ENCODE measurements at places on chromosomes 2 and 18.

- DNase-seq, result no peak
Measured at GRCh38 chr2:232731470-232731869, 34.3 kb downstream of the GIGYF2 start.

GRCh38 chr2:20182241-20182931 is 42.5 kb downstream of the SDC1 start:
- DNase-seq, result no peak

- no peak for DNase-seq
Measured at GRCh38 chr2:53770264-53770663, 2.7 kb downstream of the CHAC2 start.

- DNase-seq, result no peak
Measured at GRCh38 chr2:30710016-30710415, 97.2 kb downstream of the CAPN13 start.

- DNase-seq, result no peak
Measured at GRCh38 chr2:166895243-166895642, 7.0 kb downstream of the XIRP2 start.

DNA sequence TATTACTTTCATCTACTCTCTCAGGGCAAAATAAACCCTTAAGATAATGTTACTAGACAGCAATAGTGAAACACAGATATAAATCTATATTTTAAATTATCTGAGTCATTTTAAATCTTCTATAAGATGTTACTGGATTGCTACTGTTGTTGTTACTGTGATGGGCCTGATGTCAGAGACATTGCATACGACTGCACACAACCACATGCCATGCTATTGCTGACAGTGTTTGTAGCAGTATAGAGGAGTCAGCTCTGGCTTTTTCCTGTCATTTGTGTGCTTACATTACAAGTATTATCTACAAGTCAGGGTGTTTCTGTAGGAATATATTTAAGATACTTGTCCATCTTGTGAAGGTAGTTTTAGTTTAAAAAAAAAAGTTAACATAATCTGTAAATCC is 63.9 kb downstream of the CCDC148 start:
- DNase-seq, result no peak

Data from stimulated activated CD8-positive, alpha-beta memory T cell treated with anti-CD3 and anti-CD28 coated beads, Interleukin-2, amount 100 ng/mL, for 1 hour (primary cell).